ENCODE measurements at places on chromosomes 2 and 18. TPM values are rescaled to one million over a fixed set of nuclear protein-coding genes. Genes with fewer than 3 reads are reported as not detected.

Gene TUBB8B
- total RNA-seq: not detected

Gene SKA1
- 4.4 TPM for total RNA-seq

Gene CYBRD1
- total RNA-seq: 111 TPM

Gene CAPN13
- not detected for total RNA-seq

Gene PLEKHH2
- 15.3 TPM for total RNA-seq

GRCh38 chr2:144151851-144152250, 368.1 kb downstream of the ZEB2 start:
- DNase-seq: no peak

GRCh38 chr2:29065068-29065811, 9.1 kb downstream of the PCARE start:
- DNase-seq: no peak

DNA sequence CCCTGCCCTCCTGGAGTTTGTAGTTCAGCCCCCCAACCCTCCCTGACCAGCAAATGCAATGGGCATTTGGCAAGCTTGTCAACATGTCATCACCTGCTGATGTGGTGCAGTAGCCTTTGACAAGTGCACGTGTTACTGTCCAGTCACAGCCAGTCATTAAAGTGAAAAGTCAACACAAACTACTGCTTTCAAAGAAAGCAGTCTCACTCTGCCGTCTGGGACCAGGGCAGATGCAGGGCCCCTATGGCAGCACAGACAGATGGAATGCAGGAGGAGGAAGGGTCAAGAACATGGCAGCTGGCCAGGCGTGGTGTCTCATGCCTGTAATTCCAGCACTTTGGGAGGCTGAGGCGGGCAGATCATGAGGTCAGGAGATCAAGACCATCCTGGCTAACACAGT, 222.4 kb upstream of the OSR1 start:
- DNase-seq: no peak

- peak; percentile 95 for DNase-seq
These were observed 40.1 kb downstream of the TMEM17 start for GRCh38 chr2:62465741-62466502.

DNA sequence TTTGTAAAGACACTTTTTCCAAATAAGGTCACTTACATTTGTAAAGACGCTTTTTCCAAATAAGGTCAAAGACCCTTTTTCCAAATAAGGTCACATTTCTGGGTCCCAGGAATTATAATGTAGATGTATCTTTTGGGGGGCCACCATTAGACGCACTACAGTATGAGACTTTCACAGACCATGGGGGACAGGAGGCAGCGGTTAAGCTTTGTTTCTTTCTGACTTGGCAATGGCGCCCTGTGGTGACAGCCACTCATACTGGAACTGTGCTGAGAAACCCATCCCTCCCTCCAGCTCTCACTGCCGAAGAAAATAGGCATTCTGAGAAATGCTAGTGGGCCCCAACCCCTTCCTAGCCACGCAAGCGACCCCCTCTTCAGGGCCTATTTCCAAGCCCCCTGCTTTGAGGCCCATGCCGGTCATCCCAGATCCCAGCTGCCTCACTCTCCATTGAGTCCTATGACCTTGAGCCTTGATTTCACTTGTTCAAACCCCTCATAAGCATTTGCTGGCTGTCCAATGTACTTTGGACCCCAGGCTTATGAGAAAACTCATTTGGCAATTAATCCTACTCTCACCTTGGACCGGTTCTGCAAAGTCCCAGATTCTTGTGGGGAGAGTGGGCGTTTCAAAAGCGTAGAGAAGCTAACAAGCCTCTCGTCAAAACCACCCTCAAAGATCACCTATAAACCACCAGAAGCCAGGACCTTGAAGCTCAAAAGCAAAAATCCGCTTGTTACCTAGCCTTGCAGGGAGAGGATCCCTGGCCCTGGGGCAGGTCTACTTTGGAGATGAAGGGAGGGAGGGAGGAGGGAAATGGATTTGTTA, 11.3 kb upstream of the SPATA3 start:
- DNase-seq: no peak

DNA sequence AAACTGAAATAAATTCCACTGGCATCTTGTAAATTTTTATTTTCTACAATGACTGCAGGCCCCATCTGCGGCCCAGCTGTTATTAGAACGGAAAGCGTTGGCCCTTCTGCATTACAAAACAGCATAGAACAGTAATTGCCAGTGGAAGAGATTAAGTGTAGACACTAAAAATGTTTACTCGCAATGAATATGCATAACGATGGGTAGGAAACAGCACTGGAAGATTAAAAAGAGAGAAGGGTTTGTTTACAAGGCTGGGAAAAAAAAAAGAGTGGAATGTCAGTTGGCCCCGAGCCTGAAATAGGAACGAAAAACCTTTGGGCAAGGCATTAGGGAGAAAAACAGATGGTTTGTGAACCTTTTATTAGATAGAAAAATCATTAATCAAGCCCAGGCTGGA, 275.9 kb upstream of the TCF4 start:
- DNase-seq: peak; percentile 90

GRCh38 chr2:126975671-126976655, 77.3 kb downstream of the TEX51 start:
- peak; percentile 37 for DNase-seq

DNA sequence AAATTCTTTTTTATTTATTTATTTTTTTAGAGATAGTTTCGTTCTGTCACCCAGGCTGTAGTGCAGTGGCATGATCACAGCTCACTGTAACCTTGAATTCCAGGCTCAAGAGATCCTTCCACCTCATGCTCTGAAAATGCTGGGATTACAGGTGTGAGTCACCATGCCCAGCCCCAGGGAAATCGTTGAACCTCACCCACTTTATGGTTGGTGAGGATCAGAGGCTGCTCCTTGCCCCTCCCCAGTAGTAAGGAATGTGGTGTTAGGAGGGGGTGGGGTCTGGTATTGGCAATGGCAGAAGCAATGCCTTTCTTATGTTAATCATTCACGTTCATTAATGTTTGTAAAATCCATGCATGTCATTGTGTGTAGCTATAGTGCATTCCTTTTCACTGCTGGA, 161.9 kb downstream of the SUCLG1 start:
- DNase-seq: no peak

GRCh38 chr2:190940454-190940853, 59.8 kb downstream of the GLS start:
- peak; percentile 78 for DNase-seq

DNA sequence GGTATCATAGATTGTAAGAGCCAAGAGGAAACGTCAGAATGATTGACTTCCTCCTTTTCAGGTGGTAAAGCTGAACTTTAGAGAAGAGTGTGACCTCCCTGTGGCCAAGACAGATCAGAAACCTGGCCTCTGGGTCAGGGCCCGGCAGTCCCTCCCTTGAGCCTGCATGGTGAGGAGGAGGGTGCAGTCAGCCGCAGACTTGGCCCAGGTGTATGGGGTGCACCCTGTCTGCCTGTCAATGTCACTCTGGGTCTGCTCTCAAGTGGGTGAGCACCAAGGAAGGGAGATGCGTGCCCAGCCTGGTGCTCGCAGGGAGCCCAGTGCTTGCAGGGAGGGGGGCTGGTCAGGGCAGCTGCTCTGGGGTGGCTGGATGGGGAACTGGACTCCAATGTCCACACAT, 134.4 kb upstream of the SNTG2 start:
- no peak for DNase-seq

- no peak for DNase-seq
These were observed 266.6 kb downstream of the NR4A2 start for GRCh38 chr2:156065912-156066311.

GRCh38 chr2:191434072-191434471, 188.9 kb downstream of the MYO1B start:
- no peak for DNase-seq

DNA sequence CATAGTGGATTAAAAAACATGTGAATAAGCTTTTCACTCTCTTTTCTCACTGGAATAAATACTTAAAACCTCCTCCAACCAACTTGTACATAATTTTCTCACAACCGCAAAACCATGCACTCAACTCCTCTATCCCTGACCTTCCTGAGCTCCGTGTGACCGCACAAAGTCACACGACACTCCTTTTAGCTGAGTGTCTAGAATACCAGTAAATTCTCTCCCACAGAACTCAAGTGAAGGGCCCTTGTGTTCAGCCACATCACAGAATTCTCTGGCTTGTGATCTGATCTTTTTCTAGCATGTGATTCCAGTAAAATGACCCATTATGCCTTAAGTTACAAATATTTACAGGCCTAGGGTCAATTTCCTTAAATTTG, 91.2 kb upstream of the ARL4C start:
- DNase-seq: no peak

DNA sequence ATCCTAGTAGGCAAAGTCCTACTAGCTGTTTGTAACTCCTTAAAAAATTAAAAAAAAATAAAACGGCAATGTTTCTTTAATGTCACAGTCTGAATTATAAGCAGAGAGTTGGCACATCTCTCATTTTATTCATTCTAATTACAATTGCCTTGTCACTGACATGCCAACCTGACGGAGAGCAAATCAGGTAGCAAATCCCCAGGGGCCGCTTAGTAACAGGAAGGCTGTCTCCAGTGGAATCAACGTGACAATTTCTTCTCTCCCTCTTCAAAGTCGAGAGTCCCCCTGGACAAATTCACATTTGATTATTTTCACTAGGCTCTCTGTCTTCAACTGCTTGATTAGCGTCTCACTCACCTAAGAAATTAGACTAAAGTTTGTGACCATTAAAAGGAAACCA, 1598.9 kb upstream of the PIK3C3 start:
- DNase-seq: no peak

GRCh38 chr18:57088883-57089282, 58.0 kb upstream of the BOD1L2 start:
- DNase-seq: no peak

- DNase-seq: no peak
These were observed 8.3 kb downstream of the IL1B start for GRCh38 chr2:112828251-112828691.

- DNase-seq: no peak
These were observed 88.3 kb upstream of the KCNH7 start for GRCh38 chr2:162926907-162927306.

All from muscle of leg (tissue), 16 donors.